ENCODE measurements at places on chromosomes 2 and 18.

DNA sequence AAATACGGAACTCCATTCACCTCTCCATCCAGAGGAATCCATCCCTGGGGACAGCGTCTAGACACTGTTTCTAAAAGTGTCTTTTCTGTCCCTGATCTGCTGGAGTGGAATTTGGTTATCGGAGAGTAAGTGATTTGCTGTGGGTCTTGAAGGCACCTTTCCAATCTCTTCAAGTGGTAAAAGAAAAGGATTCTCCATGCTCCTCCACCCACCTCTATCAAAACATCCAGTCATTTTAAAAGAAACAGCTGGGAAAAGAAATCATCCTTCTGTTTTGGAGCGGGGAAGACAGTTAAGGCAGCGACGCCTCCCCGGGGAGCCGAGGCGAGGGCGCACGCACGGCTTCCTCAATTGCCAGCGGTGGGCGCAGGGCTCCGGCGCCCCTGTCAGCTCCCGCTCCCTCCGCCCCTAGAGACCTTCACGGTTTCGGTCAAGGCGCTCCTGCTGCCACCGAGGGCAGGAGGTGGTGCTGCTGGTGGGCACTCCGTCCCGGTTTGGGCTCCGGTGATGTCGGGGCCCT is 547 bp downstream of the SLC35F5 start:
- peaks cover 11% of the 10 kb centered on the region for H3K4me1 ChIP-seq
- H3K27ac ChIP-seq: peak overlapping the region; percentile 53
- H3K27me3 ChIP-seq: peaks cover 3% of the 10 kb centered on the region
- DNase-seq: no peak

- H3K36me3 ChIP-seq: no peaks in the 10 kb centered on the region
- no peak overlapping the region for H3K27ac ChIP-seq
- DNase-seq: no peak
- peaks cover 4% of the 10 kb centered on the region for H3K27me3 ChIP-seq
- H3K4me3 ChIP-seq: no peak overlapping the region
- H3K4me1 ChIP-seq: no peaks in the 10 kb centered on the region
Measured at GRCh38 chr18:48129621-48130082, 199.2 kb upstream of the SMAD2 start.

DNA sequence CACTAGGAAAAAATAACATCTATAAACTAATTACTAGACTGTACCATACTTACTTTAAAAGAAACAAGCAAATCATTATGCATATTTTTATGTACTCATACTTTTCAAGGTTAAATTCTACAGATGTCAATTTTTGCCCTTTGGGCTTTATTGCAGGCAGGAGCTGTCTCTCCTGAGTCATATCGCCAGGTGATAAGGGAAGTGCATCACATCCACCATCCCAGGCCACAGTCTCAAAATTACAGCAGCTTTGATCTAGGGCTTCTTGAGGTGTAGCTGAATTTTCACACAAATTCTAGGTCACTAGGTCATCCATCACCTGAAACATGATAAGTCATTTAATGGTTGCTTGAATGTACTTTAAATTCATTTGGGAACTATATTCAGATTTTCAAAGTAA is 38.4 kb upstream of the FRZB start:
- peaks cover 1% of the 10 kb centered on the region for H3K27me3 ChIP-seq
- no peak for DNase-seq
- H3K4me1 ChIP-seq: peaks cover 17% of the 10 kb centered on the region
- H3K36me3 ChIP-seq: peaks cover 11% of the 10 kb centered on the region

- peaks cover 2% of the 10 kb centered on the region for H3K4me1 ChIP-seq
- H3K4me3 ChIP-seq: no peak overlapping the region
- peaks cover 3% of the 10 kb centered on the region for H3K36me3 ChIP-seq
- no peaks in the 10 kb centered on the region for H3K27me3 ChIP-seq
- DNase-seq: no peak
Measured at GRCh38 chr2:53994818-53995808, 24.3 kb upstream of the PSME4 start.

DNA sequence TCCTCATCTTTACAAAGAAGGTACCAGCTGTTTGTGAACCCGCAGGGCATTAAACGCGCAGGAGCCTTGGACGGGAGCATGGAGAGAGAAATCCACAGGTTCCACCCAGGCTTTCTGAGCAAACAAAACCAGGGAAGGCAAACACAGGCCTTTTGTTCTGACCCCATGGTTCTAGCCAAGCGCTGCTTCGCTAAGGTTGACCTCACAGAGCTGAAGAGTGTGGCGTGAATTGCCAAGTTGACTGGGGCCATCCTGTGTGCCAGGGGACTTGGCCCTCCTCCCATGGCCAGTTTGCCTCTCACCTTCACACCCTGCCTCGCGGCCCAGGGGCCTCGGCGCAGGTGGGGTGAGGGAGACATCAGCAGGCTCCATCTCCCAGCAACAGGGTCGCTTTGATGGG is 74.1 kb downstream of the VAPA start:
- no peak overlapping the region for H3K27ac ChIP-seq
- H3K4me1 ChIP-seq: peaks cover 10% of the 10 kb centered on the region
- H3K36me3 ChIP-seq: peaks cover 3% of the 10 kb centered on the region
- no peak for DNase-seq

DNA sequence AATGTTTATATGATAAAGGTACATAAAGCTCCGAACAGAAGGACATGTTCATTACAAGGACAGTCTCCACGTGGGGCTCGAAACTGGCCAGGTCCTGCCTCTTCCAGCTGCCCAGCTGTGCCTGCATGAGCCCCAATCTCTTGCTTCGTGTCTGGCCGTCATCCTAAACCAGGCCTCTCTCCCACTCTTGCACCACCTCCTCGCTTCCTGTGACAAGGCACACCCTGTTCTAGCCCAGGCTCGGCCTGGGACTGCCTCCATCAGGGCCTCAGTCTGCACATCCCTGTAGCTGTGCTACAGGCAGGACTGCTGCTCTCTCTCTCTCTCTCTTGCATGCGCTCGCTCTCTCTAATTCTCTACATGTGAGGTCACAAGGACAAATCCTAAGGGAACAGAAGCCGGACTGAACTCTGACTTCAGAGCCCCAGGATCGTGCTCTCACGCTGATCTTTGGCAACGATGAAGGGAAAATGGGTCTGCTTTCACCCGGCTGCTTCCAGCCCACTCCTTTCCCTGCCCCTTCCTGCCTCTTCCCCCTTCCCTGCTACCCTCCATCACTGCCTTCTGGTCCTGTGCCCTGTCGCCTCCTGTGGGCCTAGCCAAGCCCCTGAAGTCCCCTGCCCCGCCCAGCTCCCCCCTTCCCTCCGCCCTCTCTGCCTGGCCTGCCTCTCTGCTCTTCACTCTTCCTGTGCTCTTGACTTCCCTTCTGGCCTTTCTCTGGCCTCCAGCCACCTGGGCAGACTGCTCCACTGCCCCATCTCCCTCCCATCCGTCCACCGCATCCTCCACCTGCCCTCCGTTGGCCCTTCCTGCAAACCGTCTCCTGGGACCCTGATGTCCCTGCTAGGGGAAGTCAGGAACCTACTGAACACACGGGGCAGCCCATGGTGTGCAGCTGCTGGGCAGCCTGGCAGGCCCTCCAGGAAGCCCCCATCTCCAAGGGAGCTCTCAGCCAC is 7.8 kb upstream of the GPR55 start:
- H3K4me3 ChIP-seq: no peak overlapping the region
- H3K27me3 ChIP-seq: peaks cover 15% of the 10 kb centered on the region
- H3K27ac ChIP-seq: no peak overlapping the region
- H3K4me1 ChIP-seq: no peaks in the 10 kb centered on the region

GRCh38 chr2:238097988-238098871 is 1.9 kb upstream of the ESPNL start:
- H3K27me3 ChIP-seq: peaks cover 14% of the 10 kb centered on the region
- H3K4me1 ChIP-seq: peaks cover 6% of the 10 kb centered on the region
- H3K27ac ChIP-seq: no peak overlapping the region
- no peaks in the 10 kb centered on the region for H3K36me3 ChIP-seq
- peak; percentile 73 for DNase-seq
- H3K4me3 ChIP-seq: no peak overlapping the region

- peaks cover 22% of the 10 kb centered on the region for H3K4me1 ChIP-seq
- no peak overlapping the region for H3K4me3 ChIP-seq
- no peaks in the 10 kb centered on the region for H3K36me3 ChIP-seq
- no peak for DNase-seq
- H3K27me3 ChIP-seq: no peaks in the 10 kb centered on the region
Measured at GRCh38 chr2:229405796-229406195, 134.7 kb upstream of the PID1 start.

DNA sequence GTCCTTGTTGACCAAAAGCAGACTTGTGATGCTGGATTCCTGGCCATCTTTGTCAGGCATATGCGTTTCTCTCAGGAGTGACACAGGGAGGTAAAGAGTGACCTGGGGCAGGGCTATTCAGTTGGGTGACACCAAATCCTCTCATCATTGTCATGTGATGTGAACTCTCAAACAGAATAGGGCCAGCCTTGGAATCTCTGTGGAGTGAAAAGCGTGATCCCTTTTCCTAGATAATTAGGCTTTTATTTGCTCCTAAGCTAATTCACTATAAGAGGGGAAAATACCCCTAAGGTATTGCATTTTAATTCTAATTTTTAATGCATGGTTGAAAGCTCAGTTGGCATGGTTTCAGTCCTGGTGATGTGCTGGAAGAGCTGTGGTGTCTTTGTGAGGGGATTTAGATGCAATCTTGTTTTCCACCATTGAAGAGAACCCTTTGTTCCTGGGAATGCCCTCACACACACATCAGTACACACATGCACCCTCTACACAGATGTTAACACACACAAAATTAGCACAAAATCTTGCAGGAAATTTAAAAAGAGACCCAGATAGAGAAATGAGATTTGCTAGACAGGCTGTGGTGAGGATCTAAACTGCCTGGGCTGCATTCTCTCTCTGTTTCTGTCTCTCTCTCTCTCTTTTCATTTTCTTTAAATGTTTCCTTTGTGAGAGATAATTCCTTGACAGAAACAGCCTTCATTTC is 349.9 kb downstream of the TSN start:
- H3K27me3 ChIP-seq: no peaks in the 10 kb centered on the region
- peaks cover 6% of the 10 kb centered on the region for H3K36me3 ChIP-seq
- H3K27ac ChIP-seq: no peak overlapping the region
- no peak overlapping the region for H3K4me3 ChIP-seq
- H3K4me1 ChIP-seq: peaks cover 25% of the 10 kb centered on the region

Measured in endothelial cell (in vitro differentiated cells).